ENCODE measurements at places on chromosomes 5 and 9.

DNA sequence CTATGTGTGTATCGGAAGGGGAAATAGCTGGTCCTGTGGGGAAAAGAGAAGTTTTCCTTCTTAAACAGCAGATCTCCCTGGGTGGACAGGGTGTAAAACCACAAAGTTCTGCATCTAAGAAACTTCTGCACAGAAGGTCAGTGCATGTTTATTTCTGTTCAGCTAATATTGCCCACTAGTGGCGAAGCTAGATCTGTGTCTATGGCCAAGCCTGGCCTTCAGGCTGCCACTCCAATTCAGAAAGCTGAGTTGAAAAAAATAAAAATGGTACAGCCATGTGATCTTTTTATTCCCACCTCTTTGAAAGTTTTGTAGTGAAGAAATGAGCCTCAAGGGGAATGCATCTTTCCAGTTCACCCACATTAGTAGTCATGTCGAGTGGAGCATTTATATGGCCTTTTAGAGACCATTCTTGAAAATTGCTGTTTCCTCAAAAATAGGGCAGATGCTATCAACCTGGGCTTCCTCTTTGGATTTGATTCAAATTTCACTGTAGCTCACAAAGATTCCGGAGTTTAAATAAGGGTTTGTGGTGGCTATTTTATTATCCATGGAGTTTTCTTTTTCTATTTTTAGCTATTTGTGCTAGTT is 488.0 kb downstream of the PRELID2 start:
- no peak for DNase-seq

DNA sequence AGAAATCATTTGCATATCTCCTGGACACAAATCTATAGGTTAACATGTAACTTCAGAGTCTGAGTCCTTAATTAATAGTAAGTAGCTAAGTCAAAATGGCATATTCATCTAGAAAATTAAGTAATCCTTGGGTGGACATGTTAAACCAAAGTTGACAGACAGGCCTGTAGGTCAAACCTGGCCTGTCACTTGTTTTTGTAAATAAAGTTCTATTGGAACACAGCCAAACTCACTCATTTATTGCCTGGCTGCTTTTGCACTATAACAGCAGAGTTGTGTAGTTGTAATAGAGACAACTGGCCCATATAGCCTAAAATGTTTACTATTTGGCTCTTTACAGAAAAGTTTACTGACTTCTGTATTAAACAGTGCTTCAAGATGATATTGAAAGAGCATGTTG is 24.6 kb upstream of the GPR21 start:
- no peak for DNase-seq

DNA sequence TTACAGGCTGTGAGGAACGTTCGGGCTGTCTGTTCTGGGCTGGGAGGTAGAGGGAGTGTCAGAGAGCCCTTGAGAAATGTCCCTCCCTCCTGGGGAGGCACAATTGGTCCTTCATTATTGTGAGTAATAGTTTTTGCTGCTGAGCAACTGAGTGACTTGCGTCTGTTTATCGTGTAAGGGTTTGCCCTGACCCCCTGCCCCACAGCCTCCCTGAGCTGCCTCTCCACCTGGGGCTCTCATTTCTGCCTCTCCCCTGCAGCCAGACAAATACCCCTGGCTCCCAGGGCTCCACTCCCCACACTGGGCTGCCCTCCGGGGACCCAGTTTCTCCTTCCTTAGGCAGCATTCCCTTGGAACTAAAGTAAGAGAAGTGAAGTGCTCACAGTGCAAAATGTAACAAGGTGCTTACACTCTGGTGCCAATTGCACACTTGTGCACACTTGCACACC is 174.9 kb upstream of the MVB12B start:
- no peak for DNase-seq

DNA sequence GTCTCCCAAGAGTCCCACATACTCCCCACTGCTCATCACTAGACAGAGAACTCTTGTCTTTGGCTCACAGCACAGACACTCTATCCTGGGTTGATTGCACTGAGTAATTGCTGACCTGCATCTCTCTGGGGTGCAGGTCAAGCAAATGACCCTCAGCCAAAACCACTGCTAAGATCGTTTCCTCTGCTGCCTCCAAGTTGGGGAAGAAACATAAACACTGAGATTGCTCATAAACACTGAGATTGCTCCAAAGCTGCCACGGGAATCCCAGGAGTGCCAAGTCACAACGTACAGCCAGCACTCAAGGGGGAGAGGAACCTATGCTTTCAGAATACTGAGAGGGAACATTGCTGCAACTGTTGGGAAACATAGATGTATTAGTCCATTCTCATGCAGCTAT is 1402.1 kb upstream of the ACO1 start:
- DNase-seq, result no peak

DNA sequence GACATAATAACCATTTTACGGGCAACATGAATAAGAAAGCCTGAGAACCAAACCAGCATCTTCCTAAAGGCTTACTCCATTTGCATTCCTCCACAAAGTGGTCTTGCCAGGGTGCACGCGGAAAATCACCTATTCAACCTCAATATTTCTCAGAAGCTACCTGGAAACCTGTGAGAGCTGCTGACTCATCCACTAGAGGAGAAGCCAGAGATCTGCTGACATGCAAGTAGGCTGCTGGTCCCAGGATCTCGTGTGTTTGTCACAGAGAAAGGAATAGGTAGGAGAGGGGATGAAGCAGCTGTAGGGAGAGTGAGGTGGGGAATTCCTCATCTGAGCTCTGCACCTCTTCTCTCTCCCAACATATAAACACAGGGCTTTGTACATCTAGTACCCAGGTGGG is 138.1 kb downstream of the ADAMTS12 start:
- no peak for DNase-seq

- no peak for DNase-seq
Measured at GRCh38 chr9:100595391-100596199, 17.7 kb downstream of the CAVIN4 start.

DNA sequence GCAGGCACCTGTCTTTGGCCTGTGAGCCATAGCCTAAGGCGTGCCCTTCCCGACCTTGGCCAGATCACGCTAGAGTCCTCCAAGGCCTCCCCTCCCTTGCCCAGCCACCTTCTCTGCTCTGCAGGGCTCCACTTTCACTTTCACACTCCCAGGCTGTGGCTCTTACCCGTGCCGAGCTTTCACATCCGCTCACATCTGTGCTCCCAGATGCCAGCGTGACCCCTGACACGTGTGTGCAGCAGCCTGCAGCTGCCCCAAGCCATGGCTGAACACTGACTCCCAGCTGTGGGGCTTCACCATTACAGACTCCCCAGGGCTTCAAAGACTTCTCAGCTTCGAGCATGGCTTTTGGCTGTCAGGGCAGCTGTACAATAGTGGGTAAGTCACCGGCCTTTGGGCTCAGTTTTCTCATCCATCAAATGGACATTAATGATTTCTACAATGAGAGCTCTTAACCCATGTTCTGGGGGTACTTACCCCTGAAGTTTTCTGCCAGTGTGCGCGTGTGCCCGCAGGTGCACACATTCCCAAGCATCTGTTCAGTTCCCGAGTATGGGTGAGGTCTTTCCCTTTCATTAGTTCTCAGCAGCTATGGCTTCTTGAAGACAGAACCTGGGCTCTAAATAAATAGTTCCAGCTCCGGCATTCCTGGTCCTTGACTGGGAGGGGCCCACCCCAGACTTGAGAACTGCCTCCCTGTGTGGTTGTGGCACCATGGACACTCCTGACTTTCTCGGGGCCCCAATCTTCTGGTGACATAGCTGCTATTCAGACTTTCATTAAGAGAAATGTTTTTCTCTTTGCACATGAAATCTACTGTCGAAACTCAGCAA is 118.6 kb downstream of the RGS3 start:
- DNase-seq, result peak; percentile 56

GRCh38 chr5:164057121-164057520 is 551.7 kb downstream of the MAT2B start:
- DNase-seq, result no peak

GRCh38 chr5:176941951-176942350 is 42.8 kb upstream of the HK3 start:
- DNase-seq, result no peak

DNA sequence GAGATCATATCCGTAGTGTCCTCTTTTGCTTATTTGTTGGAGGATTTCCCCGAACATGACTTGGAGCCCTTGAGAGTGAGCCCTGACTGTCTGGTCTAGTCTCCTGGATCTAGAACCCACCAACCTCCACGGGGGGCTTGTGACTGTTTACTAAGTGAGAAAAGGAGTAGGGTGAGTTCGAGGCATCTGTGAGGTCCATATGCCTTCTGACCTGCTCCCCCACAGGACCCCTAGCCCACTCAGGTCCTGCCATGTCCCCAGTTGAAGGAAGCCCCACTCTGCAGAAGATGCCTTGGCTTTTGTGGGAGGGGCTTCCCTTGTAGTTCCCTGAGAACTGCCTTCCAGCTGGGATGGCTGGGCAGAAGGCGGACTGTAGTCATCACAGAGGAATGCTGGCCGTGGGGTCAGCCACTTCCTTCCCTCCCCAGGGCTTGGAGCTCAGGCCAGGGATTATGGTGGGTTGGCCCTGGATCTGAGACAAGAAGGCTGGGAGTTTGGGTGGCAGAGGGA is 7.0 kb upstream of the IRF1 start:
- no peak for DNase-seq

GRCh38 chr9:85524531-85524930 is 217.2 kb downstream of the AGTPBP1 start:
- no peak for DNase-seq

DNA sequence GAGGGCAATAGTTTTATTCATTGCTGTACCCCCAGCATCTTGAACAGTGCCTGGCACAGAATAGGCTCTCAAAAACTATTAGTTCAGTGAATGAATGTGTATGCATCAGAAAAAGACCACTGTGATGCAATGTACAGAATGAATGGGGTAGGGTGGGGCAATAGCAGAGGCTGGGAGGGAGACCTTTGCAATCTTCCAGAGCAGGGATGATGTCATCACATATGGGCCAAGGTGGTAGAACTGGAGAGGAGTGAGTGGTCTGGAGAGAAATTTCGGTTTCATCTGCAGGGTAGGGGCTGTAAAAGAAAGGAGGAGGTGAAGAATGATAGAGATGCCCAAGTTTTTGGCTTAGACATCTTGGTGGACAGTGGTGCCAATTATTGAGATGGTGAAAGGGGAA is 23.4 kb upstream of the ARAP3 start:
- DNase-seq, result no peak

DNA sequence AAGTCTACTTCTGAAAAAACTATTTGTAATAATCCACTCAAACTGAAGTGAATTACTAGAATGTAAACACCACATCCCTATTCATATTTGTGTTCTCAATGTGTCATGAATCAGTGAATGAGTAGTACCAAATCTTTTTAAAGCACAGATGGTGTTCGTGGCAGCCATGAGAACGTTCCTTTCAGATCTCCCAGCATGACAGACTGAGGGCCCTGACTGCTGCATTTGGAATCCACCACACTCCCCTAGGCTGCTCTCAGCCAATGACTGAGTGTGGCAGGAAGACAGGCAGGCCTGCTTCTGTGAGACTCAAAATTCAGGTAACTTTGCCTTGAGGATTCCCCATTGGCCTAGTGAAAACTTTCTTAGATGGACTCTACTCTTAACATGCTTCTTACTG is 10.9 kb upstream of the JMY start:
- DNase-seq, result no peak

GRCh38 chr9:4490705-4491625 is 697 bp downstream of the SLC1A1 start:
- DNase-seq, result no peak

DNA sequence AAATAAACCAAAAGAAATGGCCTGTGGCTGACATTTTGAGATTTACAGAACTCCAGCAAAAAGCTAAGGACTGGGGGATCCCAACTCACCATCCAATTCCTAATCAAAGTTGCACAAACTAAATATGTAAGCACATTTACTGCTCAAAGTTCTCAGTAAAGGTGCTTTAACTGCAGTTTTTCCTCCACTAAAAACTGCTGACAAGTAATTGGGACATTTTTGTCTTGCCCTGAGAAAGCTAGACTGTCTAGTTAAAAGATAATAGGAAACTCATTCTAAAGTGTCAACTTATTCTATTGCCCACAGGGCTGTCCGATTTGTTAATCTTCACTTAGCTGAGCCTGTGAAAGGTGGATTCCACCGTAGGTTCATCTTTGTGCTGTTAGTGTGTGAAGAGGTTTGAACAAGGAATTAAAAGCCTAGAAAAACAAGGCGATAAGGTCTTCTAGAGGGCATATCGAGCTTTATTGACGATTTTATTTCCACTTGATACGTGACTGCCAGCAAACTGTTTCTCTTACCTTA is 1.0 kb downstream of the DOCK8 start:
- DNase-seq, result no peak

- DNase-seq, result no peak
Measured at GRCh38 chr5:65721050-65721719, 724 bp downstream of the SGTB start.

DNA sequence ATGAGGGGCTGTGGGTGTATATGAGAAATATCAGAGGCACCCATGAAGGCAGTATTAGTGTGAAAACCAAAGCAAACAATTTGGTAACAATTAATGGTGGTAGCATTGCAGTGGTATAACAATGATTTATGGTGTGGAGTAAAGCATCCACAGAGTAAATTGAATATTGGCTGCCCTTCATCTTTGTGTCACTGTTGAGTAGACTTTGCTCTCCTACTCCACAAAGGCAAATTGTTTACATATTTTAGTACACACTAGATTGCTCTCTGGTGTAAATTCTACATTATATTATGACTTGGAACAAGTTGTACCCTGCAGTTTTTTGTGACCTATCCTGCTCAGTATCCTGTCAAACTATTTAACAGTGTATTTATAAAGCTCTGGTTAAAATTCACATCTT is 455.5 kb upstream of the RORB start:
- no peak for DNase-seq

- no peak for DNase-seq
Measured at GRCh38 chr5:91155274-91155673, 227.8 kb downstream of the ARRDC3 start.

DNA sequence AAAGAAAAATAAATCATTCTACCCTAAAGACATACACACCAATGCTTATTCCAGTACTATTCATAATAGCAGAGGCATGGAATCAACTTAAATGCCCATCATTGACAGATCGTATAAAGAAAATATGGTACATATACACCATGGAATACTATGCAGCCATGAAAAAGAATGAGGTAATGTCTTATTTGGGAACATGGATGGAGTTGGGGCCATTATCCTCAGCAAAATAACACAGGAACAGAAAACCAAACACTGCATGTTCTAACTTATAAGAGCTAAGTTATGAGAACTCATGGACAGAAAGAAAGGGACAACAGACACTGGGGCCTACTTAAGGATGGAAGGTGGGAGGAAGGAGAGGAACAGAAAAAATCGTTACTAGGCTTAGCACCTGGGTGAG is 527.5 kb upstream of the ST8SIA4 start:
- DNase-seq, result no peak
